ENCODE measurements at places on chromosomes 12 and 14.

DNA sequence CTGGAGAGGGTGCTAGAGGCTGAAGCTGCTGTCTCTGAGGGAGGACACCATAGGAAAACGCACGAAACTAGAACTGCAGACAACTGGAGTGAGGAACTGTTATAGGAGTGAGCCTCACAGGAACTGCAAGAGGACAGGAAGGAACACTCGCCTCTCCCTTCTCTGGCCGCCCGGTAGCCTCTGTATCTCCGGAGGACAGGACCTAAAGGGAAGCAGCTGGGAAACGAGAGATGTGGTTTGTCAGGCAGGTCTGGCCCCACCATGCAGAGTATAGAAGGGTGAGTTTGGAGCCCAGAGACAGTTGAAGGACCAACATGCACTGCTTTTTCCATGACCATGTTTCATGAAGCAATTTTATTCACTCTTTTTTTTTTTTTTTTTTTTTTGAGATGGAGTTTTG, 127.3 kb downstream of the EFCAB11 start:
- DNase-seq = no peak

DNA sequence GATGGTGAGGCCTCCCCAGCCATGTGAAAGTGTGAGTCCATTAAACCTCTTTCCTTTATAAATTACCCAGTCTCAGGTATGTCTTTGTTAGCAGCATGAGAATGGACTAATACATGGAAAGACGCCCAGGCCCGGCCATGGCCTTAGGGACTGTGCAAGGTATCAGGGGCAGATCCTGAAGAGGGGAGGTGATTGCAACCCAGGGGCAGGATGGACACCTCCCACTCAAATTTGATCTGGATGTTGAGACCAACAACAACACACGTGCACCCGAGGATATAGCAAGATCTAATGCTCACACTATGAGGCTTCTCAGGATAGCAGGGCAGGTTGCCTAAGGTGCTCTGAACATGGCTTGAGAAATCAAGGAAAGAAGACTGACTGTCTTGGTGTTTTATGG, 13.5 kb upstream of the SERPINA4 start:
- no peak for DNase-seq

DNA sequence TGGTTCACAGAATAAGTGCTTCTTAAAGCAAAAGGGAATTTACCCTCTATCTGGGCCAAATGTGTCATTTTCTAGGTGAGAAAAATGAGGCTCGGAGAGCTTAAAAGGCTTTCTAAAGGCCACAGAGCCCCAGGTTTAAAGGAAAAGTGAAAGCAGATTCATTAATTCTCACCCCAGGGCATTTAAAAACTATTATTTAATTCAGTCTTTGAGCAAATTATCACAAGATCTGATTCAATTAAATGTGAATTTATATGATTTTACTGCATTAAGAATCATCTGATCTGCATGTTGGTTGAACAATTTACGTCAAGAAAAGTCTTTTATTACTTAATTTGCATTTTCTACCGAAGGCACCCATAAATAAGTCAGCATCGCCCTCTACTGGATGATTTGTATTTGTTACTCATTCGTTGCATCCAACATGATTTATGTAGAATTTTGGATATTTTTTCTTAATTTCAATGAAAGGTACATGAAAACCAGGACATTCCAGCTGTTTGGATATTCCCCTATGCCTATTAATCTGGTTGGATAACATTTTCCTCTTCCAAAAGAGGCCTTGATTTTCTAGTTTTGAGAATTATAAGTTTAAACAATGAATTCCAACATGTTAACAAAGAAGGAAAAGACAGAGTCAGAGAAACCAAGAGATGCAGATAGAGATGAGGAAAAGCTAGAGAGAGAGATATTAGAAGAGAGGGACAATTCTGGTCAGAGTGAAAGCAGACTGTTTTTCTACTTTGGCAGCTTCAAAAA, 19.1 kb upstream of the DHRS7 start:
- DNase-seq = peak; percentile 60

- DNase-seq = no peak
These were observed 97.3 kb upstream of the BTG1 start for GRCh38 chr12:92242907-92243306.

GRCh38 chr12:88752183-88752582, 171.9 kb upstream of the KITLG start:
- peak; percentile 4 for DNase-seq

GRCh38 chr12:19234981-19235871, 105.7 kb downstream of the PLEKHA5 start:
- no peak for DNase-seq

GRCh38 chr12:13316587-13317246, 120.2 kb downstream of the EMP1 start:
- DNase-seq = no peak

DNA sequence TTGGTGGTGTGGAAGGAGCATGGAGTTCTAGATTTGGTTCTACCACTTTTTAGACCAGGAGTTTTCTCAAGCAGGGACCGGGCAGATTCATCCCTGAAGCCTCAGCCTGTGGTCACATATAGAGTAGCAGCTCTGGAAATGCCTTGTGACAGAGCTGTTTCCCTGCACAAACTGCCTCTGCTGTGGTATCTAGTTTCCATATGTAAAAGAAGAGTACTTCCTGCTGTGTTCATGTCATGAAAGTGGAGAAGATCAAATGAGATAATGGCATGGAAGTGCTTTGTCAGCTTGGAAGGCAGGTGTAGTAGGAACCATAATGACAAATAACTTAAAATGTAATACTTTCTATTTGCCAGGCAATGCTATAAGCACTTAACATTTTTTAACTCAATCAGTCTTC, 26.1 kb downstream of the OTUB2 start:
- no peak for DNase-seq

GRCh38 chr12:123942911-123943648, 29.6 kb downstream of the CCDC92 start:
- DNase-seq = no peak

DNA sequence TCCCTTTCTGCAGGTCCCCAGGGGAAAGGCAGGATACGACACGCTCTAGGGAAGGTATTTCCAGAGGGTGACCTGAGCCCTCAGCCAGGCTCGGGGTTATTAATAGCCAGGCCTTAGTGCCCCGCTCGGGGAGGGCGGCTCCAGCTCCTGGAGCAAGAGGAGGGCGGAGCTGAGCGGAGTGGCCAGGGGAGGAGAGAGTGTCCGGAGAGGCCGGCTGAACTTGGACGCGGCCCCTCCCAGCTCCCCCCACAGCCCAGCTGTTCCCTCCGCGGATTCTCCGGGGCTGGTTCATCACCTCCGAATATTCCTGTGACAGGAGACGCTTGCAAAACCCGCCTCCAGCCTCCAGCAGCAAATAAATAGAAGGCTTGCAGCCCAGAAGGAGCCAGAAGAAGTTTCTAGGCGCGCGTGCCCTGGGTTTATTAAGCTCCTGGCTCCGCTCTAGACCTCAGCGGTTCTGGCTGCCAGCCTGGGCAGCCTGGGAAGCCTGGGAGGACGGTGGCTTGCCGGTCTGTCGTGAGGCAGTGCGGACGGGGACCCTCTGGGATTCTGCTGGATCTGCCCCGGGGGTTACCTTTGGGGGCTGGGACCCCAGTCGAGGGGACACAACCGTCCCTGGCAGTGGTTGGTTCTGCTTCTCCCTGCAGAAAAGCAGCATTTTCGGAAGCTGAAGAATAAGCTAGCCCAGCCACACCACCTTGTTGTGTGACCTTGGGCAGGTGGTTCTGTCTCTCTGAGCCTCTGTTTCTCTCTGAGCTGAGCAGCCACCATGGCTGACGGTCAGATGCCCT, at the start of gene HSPB8:
TSS of gene HSPB8 (plus strand) at position 388 of the 791 bp plus-strand sequence. CDS start at position 770, 382 bp downstream.
- peak; percentile 46 for DNase-seq

DNA sequence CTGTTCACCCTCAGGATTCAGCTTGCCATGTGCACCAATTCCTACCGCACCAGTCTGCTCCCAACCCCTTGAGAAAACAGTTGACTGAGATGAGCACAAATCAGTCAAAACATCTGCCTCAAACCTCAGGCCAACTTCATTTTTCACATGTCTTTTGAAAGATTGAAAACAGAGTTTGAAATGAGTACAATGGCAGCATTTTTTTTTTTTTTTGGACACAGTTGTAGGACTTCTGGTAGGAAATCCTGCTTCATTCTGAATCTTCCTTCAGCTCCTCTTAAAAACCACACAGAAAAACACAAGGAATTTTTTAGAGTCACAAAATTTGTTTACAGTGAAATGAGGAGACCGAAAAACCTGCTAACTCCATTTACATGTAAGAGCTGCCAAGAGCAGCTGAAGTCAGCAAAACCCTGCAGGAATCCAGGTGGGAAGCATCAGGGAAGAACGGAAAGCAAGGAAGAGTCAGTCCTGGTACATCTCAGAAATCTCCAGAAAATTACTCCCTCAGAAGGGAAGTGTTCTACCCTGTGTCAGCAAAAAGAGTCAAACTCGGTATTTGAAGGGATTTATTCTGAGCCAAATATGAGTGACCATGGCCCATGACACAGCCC, 100.3 kb upstream of the TMTC1 start:
- no peak for DNase-seq

GRCh38 chr12:27623645-27624044, 72.6 kb upstream of the REP15 start:
- no peak for DNase-seq

DNA sequence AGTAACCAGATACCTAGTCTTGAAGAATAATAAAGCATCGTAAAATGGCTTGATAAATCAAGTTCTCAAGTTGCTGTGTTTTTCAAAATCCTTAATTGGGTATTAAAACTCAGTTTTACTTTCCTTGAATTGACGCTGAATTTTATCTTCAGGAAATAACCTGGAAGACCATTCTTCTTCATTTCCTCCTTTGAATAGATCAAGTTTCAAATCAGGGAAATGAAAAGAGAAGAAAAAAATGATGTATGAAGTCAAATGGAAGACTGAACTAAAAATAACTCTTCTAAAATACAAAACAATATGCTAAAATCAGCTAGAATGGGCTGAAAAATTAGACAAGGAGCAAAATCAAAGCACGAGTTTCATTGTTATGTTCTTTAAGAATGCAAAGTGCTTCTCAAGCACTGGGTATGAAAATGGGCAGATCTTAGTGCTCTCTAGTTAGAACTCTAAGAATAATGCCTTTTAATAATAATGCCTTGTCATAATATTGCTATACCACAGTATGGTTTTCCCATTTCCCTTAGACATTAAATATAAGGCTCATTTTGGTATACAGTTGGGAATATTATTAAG, 54.6 kb upstream of the CLEC14A start:
- no peak for DNase-seq
